ENCODE measurements at places on chromosomes 13 and 19.

DNA sequence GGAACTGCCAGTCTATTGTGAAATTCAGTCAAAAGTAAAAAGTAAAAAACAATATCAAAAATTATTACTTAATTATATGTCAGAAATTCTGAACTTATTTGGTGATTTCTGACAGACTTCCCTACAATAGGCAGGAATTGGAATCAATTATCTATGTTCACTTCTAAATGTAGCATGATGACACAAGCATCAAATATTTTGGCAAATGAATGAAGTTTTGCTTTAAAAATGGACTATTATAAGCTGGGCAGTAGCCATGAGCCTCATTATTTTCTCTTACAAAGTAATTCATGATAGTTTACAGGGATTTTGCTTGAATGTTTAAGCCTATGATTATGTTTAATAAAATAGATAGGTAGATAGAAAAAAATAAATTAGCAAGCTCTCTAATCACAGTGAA, 582.6 kb downstream of the SLITRK6 start:
- DNase-seq: no peak

GRCh38 chr13:34863360-34864135, 78.5 kb upstream of the NBEA start:
- DNase-seq: no peak

GRCh38 chr19:53659292-53659691, 27.5 kb downstream of the DPRX start:
- DNase-seq: no peak

DNA sequence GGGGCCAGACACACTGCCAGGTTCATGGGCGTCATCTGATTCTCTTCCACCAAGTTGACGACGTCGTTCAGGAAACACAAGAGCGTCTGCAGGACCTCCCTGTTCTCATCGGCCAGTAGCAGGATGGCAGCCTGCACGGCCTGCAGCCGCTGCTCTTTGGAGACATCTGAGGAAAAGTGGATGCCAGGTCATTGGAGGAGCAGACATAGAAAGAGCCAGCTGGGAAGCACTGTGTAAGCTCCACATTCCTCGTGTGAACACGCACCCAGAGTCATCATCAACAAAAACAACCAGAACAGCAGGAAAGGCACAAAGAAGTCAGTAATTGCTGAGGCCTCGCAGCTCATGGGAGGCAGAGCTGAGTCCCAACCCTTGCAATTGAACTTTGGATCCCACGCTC, 96.5 kb downstream of the KL start:
- DNase-seq: no peak

DNA sequence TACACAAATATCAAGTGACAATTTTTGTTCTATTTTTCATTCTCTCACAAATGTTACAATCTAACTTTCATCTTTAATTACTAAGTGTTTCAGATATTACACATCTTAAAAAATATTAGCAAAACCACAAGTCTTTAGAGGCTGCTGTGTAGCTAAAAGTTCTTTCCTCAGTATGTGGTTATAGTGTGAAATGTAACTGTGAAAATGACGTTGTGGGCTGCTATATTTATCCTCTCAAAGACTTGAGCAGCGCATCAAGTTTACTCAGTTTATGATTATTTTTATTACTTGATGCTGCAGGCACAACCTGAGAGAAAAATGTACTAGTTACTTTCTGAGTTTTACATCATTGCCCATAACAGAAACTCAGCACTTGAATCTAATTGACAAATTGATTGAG, 2860.6 kb upstream of the PCDH20 start:
- no peak for DNase-seq

- peak; percentile 75 for DNase-seq
Observed at GRCh38 chr19:17784201-17785008, 10.5 kb upstream of the B3GNT3 start.

GRCh38 chr19:45320997-45321775, 1.5 kb downstream of the CKM start:
- DNase-seq: no peak

DNA sequence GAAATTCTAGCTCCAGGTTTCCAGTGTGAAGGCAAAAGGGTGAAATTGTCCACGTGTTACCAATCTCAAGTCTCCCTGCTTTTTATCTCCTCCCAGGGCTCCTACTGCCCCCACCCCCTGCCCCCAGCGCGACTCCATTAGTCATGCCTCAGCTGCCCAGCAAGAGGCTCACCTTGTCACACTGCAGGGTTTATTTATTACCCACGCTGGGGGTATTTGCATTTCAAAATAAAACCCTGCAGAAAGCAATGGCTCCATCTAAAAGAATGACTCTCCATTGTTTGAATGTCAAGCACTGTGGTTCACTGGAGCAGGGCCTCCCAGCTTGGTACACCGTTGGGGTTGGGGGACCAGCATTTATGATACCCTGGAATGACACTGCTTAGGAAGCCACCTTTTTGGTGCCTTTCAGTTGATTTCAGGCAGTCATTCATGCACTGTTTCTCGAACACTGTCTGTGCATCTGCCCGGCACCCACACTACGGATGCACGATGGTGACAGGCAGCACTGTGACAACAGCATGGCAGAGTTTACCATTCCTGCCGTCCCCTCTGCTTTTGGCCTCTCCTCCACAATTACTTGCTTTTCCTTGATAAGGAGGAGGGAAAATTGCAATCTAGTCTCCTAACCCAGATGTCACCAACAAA, 9.9 kb upstream of the POP4 start:
- DNase-seq: no peak

GRCh38 chr13:110298505-110299282, 8.3 kb downstream of the COL4A1 start:
- no peak for DNase-seq

DNA sequence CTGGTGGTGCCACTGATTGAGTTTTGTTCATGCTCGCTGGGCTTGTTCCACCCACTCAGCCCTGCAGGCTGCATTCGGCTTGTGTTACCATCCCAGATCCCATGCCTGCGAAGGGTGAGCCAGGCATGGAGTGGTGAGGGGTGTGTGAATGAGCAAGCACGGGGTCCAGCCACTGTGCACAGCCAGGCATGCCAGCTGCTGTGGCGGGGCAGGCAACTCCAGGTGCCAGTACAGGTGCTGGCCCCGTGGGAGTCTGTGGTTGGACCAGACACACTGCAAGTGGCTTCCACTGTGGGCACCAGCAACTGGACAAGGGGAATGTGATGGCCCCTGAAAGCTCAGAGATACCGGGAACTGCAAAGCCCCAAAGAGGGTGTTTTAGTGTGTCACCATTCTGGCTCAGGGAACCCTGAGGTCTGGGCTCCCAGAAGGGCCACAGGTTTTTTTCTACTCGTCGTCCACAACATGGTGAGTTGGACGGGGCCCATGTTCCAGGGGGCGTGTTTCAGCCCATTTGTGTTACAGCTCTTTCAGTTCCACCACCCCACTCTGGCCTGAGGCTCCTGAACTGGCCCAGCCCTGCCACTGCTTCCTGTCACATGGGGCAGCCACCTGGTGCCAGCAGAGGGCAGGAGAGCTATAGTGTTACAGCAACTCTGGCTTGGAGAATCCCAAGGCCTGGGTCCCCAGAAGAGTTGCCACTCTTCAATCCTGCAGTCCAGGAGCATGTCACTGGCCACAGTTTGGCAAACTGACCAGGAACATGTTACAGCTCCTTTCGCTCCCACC, 217.0 kb upstream of the OBI1 start:
- DNase-seq: no peak

- no peak for DNase-seq
Observed at GRCh38 chr13:111372651-111373425, 52.4 kb downstream of the TEX29 start.

DNA sequence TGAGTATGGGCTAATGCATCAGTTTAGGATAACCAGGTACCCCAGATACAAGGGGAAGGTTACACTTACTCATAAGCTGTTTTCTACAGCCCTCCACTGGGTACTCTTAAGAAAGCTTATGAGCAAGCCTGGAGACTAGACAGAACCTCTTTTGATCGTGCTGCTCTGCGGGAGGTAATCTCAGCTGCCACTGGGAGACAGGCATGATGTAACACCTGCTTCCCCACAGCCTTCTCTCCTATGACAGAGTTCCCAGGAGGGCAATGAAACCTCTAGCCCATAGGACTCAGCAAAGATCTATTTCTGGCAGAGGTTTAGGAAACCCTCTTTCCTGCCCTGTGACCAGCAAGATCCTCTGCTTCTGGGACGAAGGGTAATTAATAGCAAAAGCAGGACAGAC, 65.6 kb downstream of the WASF3 start:
- no peak for DNase-seq

GRCh38 chr13:50970956-50971355, 61.4 kb downstream of the RNASEH2B start:
- no peak for DNase-seq

GRCh38 chr19:4521170-4521887, 3.0 kb upstream of the PLIN4 start:
- DNase-seq: no peak

DNA sequence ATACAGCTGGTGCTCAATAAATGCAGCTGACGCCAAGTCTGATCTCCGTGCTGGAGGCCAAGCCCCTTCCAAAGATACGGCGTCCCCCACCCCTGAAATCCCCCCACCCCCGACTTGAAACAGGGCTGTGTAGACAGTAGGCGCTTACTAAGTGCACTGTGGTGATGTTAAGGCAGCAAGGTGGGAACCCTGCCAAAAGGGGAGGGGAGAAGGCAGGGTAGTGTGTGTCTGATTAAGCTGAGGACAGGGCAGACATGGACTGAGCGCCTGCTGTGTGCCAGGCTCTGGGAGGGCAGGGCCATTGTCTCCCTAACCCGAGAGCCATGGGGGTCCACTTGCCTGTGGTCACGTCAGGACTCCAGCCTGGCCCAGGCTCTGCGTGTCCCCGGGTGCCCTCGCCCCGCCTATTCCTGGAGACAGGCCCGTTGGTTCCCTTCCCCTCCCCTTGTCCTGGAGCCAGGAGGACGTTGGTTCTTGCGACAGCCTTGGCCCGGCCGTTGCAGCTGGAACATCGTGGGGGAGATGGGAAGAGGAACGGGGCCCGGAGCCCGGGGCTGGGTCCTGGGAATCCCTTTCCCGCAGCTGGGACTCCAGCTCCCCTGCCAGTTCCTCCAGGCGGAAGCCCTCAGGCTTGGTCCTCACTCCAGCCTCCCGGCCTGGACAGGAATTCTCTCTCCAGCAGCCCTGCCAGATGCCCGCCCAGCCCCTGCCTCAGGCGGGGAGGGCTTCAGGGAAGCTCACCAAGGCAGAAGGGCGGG, 1.7 kb upstream of the ELANE start:
- DNase-seq: no peak

DNA sequence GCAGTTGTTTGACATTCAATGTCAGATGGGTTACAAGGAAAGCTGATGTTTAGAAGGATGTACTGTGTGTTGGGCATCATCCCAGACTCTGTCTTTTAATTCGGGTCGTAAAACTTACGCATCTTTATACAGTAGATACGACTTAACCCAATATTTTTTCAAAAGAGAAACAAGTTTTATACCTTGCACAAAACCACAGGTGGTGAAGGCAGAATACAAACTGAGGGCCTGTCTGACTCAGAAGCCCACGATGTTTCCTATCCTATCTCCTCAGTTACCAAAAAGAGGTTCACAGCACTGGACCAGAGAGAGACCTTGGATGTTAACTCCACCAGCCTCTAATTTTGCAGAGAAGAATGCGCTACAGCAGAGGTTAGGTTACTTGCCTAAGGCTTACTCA, 477.0 kb downstream of the FOXO1 start:
- DNase-seq: peak; percentile 32

GRCh38 chr13:92480387-92480786, 746.2 kb upstream of the GPC6 start:
- no peak for DNase-seq

GRCh38 chr13:113573065-113573464, 11.5 kb upstream of the TFDP1 start:
- DNase-seq: no peak

DNA sequence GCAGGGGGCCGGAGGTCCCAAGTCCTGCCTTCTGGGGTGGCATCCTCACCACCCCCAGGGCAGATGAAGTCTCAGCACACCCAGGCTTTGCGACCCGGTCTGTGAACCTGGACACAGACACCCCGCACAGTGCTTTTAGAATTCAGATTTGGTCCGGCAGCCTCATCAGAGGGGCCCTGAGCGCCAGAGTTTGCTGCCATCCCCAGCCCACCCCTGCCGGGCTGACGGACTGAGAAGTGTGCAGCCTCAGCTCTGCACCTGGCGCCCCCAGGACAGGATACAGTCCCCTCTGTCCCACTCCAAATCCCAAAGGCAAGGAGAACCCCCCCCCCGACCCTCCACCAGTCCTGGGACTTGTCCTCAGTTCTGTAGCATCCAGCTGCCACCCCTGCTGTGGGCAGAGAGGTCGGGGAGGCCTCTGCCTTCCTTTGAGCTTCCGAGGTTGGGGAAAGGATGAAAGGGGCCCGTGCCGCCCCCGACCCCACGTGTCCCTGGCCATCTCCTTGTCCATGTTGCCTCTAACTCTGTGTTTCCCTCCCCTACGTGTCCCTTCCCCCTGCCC, 16.9 kb downstream of the CAPN12 start:
- DNase-seq: no peak

- DNase-seq: no peak
Observed at GRCh38 chr19:30719189-30719998, 347.2 kb downstream of the ZNF536 start.

- DNase-seq: no peak
Observed at GRCh38 chr13:59111751-59112171, 1052.0 kb downstream of the DIAPH3 start.

DNA sequence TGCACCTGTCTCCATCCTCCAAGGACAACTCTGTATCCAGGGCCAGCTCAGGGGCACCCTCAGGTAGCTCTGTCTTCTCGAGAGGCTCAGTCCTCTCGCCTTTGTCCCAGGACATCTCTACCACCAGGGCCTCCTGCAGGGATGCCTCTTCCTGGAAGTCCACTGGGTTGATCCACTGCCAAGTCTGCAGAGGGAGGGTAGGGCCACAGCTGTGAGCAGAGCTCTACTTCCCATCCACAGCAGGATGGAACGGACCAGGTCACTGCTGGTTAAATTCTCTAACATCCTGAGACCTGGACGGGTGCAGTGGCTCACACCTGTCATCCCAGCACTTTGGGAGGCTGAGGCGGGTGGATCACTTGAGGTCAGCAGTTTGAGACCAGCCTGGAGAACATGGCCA, 26.8 kb downstream of the IL12RB1 start:
- DNase-seq: no peak

- peak; percentile 34 for DNase-seq
Observed at GRCh38 chr19:18789883-18790565, 1.1 kb downstream of the COMP start.

DNA sequence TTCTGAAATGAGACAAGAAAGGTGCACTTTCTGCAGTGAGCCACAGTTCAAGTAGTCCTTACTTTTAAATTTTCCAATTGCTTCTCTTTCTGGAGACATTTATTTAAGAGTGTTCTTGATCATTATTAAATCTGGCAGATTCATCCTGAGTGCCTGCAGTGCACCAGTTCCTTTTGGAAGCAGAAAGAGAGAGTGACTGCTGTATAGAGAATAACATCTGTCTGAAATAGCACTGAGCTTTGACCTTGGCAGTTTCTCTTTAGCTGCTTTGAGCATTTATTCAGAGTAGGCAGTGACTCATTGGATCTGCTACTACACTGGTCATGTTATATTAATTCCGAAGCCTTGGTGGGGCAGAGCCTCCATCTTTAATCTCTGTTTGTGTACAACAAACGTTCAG, 1373.7 kb downstream of the PCDH9 start:
- DNase-seq: no peak

- DNase-seq: no peak
Observed at GRCh38 chr13:96844195-96844594, 150.1 kb downstream of the OXGR1 start.

GRCh38 chr13:40143106-40143505, 487.6 kb downstream of the COG6 start:
- DNase-seq: no peak

GRCh38 chr19:38162094-38162493, 61.9 kb downstream of the DPF1 start:
- no peak for DNase-seq
